ENCODE measurements at places on chromosomes 6 and 20.

- no peak for DNase-seq
Measured at GRCh38 chr20:58586565-58587093, 64.5 kb upstream of the STX16 start.

DNA sequence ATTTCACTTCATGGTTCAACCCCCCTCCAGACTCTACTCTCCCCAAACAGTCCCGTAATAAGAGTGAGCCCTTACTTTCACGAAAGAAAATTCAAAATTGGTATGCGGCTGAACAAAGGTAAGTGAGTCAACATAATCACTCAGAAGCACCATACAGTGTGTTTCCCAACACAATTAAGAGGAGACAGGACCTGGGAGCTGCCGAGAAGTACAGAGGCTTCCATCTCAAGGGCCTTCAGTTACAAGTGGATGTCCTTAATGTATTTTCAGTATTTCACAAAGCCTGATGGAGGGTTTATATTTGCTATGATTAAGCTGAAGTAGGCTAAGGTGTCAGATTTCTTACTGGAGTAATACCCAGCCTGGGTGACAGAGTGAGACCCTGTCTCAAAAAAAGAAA lies 51.1 kb downstream of the MYO6 start:
- DNase-seq: no peak

DNA sequence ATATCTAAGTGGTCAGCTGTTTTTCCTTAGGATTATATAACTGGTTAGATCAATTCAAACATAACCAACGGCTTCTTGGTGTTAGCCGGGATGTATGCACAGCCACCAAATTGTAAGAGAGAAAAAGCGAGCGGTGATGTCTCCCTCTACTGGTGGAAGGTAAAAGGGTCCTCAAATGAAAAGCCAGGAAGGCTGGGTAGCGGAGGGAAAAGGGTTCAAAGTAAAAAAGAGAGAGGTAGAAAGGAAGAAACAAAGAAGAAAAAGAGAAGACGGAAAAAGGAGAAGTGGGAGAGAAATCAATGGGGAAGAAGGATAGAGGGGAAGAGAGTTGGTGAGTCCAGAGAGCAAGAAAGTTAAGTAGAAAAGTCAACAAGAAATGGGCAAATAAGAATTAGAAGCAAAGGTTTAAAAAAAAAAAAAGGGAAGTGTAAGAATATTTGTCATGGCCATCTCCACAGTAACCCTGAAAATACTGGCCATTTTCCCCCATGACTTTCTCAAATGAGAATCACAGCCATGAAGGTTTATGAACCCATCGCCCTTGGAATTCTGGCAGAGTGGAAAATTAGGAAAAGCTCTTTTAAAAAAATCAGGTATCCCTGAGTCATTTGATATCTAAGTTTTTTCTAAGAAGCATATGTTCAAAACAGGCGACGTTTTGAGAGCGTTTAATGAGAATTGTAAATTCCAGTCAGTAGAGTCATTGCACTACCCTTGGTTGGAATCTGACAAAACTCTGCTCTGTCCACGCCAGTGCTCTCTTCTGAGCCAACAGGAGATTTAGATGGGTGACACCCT lies 155.6 kb upstream of the SNX9 start:
- peak; percentile 29 for DNase-seq

GRCh38 chr6:109472132-109472995 lies 10.7 kb downstream of the ZBTB24 start:
- no peak for DNase-seq

DNA sequence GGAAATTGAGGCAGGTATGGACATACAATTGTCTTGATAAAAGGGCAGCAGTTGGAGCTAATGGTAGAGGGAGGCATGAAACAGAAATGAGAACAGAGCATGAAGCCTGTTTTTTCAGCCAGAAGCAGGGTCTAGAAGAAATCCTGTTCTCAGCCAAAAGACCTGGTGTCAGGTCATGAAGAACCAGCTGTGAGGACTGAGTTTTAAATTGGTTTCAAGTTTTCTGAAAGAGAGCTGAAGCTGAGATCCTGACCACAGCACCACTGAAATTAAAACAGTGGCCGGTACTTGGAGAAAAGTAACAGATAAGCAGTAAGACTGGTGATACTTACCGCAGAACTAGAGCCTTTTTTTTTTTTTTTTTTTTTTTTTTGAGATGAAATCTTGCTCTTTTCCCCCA lies 283.8 kb upstream of the BMP2 start:
- DNase-seq: no peak

DNA sequence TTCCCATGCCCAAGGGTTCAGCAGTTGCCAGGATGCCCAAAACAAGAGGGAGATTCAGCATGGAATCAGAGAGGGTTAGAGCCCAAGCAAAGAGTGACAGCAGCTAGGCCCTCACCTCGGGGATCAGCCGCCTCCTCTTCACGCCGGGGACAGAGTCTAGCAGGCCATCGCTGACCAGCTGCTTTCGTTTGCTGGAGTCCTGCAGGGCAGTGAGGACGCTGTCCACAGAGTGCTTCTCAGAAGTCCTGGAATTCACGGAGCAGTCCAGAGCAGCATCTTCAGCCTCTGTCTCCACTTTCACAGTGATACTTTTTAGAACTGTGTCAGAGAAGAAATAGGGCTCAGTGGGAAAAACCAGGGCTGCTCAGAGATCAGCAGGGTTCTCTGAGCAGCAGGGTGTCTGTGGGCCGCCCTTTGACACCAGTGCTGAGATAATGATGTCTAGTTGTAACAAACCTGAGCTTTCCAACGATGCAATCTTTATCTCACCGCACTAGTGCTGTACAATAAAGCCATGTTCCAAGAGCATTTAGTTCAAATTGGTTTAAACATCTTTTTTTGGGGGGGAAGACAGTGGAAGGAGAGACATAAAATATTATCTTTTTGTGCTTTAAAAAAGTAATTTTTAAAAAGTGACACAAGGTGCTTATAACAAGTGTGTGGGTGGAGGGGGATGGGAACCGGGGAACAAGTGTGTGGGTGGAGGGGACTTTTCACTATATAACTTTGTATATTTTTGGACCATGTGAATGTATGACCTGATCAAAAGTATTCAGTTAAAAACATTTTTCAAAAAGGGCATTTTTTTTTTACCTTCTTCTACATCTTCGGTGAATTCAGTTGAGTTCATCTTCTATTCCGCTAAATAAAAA lies 16.6 kb downstream of the BEND3 start:
- no peak for DNase-seq

DNA sequence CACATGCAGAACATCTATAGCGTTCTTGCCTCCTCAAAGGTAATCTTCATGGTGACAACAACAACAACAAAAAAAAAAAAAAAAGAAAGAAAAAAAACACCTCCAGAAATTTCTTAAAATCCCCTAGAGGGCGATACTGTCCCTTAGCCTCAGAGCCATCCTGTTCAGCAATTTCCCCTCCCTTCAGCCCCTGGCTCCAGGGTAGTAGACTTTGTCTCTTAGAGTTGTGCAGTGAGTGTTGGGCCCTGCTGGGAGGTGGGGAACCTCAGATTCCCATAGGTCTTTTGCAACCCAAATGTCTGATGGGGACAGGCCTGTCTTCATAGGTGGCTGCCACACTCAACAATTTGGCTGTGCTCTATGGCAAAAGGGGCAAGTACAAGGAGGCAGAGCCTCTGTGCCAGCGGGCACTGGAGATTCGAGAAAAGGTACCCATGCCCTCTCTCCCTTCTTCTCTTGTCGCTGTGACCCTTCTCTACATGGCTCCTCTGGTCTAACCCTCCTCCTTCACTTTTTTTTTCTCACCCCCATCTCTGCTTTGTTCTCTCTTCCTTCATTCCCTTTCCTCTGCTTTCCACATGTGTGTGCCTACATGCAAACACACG lies 6.0 kb upstream of the PTK7 start:
- no peak for DNase-seq

Measured in activated CD4-positive, alpha-beta T cell treated with anti-CD3 and anti-CD28 coated beads for 1 hour (primary cell).